ENCODE measurements at places on chromosomes 12 and 14.
A peak's percentile ranks its signal among the peaks of the same experiment; 100 is the strongest.

DNA sequence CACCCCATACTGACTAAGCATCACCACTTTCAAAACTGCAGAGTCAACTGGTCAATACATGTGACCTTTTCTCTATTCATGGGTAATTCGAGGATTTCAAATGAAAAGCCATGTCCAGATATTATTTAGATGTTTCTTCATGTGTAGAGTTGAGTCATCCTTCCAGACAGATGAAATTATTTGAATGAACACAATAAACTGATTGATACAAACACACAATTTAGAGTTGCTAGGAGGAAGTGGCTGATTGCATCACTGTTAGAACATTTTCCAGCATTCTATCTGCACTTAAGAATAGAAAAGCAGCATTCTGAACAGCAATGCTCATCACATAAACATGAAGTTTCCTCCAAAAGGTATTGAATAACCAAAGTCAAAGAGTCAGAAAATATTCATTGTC, 273.5 kb upstream of the SOX5 start:
- DNase-seq, result no peak

DNA sequence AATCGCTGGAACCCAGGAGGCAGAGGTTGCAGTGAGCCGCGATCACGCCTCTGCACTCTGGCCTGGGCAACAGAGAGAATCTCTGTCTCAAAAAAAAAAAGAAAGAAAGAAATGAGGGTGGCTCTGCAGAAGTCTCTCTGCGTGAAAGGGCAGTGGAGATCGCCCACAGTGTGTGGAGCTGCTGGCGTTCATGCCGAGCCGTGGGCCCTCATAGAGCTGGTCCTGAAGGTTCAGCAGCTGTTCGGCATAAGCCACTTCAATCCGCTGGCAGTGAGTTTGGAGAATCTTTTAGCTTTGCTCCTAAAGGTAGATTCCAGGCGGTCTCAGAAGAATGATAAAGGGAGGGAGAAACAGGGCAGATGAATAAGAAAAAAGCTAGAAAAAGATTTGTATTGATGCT, 36.7 kb upstream of the ATP2A2 start:
- no peak for DNase-seq

DNA sequence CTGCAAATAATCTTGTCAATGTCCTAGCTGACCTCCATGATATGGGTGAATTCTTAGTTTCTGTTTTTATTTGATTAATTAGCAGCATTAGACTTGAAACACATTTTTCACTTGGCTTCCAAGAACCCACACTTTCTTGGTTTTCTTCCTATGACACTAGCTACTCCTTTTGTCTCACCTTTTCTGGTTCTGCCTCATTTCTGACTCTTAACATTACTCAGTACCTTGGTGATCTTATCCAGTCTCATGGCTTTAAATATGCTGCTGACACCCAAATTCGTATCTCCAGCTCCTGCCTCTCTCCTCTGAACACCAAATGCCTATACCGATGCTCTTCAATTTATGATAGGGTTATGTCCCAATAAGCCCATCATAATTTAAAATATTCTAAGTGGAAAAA, 32.0 kb upstream of the SSTR1 start:
- DNase-seq, result no peak

GRCh38 chr14:29821242-29821641, 106.4 kb downstream of the PRKD1 start:
- DNase-seq, result no peak

GRCh38 chr12:131547555-131547954, 163.3 kb upstream of the SFSWAP start:
- no peak for DNase-seq

GRCh38 chr14:82387699-82388098, 854.0 kb upstream of the SEL1L start:
- DNase-seq, result no peak

DNA sequence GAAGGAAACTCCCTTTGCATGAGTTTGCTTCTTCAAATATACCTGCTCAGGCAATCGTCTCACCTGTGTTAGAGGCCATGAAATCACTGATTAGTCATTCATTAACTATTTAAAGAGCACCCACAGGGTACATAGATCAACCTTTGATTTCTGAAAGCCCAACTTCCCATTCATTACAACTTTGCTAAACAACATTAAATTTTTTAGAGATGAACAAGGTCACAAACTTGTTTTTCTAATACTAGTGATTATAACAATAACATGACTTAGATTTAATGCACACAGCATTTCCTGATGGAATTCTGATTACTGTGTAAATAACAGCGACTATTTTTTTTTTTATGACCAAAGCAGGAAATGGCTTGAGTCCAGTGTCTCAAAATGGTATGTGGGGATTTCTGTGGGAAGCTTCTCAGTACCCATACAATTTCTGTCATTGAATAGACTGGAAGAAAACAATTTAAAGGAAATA, 5.4 kb upstream of the ERO1A start:
- no peak for DNase-seq

DNA sequence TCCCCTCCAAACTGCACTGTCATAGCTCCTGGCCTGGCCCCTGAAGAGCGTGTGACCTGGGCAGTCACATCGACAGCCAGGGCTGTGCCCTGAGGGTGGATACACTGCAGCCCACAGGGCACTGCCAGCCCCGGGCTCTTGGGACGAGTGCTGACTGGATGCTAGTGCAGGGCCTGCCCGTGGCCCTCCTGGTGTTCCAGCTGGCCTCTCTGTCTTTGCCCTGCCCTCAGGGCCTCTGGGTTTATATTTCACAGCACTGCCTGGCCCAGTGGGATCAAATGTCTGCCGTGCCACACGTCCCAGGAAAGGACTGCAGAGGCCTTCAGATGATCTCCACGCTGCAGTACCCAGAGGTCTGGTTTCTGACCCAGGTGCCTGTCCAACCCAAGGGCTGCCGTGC, 10.1 kb upstream of the CCDC197 start:
- no peak for DNase-seq

DNA sequence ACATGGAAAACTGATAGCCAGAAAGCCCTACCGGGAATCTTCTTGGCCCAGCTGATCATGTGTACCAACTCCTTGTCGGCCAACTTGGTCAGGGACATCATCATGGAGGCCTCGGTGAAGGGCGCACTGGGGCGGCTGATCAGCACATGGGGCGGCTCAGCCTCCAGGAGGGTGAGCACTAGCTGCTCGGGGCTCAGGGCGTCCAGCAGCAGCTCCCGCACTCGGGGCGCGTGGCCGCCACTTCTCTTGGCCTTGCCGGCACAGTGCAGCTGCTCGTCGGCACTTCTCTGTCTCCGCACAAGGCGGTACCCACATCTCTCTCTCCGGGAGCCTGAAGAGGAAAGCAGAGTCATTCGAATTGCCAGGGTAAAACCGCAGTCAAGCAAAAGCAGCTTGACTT, 33.8 kb downstream of the ESR2 start:
- no peak for DNase-seq

DNA sequence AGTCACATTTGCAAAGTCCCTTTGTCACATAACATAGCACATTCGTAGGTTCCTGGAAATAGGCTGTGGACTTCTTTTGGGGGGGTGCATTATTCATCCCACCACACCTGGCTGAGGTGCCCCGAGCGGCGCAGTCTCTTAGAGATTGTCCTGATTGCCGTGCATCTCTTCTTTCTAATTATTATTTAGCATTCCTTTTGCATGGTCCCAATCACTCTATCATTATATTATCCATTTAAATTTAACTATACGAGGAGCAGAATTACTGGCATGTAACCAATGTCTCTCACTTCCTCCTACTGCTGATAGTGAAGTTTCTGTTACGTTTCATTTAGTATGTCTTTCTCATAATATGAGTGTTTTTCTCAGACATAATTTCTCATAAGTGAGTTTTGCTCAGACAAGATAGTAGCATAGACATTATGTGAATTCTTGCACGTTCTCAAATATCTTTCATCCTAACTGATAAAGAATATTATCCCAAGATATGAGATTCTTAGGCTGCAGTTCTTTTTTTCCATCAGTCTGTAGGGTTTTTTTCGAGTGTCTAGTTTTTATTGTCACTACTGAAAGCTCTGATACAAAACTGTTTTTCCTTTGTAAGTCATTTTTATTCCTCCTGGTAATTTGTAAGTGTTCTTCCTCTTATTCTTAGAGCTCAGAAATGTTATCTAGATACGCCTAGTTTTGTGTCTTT, 444.3 kb downstream of the NELL2 start:
- no peak for DNase-seq

DNA sequence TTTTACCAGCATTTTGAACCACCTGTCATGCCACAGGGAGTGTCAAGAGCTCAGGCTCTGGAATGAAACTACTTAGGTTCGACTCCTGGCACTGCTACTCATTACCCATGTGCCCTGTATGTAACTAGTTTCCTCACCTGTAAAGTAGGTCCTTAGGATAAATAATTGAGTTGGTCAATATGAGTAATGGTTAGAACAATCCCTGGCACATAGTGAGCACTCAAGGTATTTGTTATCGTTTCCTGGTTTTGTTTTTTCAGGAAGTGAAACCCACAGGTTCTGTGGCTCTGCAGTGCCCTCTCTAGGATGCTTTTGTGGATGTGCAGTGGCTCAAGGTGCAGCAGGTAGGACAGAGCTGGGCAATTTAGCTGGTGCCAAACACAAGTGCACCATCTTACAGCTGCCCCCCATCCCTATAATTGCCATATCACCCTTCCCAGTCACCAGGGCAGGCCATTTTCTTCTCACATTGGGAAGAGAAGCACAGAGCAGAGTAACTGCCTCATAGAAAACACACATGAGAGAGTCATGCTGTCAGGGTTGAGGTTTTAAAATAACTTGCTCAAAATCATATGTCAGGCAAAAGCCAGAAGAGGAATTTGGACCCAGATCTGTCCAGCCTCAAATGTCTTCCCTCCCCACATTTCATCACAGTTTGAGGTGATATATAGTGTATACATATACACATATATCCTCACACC, 297.5 kb downstream of the RPAP3 start:
- DNase-seq, result no peak

DNA sequence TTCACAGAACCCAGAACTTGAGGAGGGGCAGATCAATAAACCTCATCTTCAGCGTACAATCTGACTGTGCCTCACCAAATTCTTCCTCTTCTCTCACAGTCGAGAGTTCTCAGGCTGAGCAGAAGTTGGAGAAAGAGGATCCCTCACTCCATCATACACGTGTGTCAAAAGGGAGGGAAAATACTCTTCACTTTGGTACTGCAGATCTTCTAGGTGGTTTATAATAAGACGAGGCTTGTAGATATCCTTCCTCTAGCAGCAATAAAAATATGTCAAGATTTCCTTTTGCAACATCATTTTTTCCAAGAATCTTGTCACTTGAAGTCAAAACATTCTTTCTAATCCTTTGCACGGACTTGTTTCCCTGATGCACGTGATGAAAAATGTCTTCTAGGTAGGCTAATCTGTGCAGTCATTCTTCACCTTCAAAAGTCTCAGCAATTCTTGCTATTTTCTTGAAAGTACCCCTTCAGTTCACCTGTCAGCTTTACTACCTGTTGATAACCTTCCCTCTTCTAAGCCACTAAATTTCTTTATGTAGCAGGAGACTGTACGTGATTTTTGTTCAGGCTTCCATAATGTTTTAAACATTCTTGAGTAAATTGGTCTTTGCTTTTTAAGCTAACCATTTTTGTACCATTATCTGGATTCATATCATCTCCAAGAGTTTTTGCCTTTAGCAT, 214.1 kb downstream of the NUAK1 start:
- DNase-seq, result no peak

DNA sequence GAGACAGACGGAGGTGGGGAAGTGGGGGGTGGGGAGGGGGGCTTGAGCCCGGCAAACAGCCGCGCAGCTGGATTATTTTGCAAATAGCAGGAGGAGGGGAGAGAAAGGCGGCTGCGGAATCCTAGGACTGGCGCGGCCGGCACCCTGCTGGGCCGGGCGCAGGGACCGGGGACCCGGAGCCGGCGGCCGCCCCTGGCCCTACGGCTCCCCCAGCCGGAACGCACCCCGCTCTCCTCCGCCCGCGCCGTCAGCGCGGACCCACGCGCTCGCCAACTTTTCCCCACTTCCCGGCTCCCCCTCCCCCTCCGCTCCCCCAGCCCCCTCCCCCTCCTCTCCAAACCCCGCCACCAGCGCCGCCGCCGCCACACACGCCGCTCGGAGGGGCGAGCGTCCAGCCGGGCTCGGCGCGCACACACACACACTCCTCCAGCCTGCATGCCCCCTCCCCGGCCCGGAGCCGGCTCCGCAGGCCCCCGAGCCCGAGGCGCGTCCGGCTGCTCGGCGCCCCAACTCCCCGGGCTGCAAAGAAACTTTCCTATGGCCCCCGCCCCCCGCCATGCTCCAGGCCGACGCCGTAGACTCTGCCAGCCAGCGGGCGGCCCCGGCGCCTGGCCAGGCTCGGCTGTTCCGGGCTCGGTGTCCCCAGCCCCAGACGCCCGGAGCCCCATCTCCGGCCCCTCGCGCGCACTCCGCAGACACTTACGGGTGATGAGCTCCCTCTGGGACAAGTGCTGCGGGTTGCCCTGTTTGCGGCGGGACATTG, 1.4 kb downstream of the BCL11B start:
- DNase-seq, result no peak

DNA sequence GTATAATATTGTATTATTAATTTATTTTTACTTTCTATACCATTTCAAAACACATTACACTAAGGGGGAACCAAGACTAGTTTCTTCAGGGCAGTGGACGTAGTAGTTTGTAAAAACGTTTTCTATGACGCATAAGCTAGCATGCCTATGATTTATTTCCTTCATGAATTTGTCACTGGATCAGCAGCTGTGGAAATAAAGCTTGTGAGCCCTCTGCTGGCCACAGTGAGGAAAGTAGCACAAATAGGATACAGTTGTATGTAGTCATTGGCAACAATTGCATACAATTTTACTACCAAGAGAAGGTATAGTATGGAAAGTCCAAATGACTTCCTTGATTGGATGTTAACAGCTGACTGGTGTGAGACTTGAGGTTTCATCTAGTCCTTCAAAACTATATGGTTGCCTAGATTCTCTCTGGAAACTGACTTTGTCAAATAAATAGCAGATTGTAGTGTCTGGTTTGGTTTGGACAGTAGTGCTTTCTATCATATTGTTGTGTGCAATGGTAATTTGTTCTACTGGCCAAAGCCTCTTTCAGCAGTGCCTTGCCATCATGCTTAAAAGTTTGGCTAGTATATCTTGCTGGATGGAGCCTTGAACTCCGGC, 24.3 kb upstream of the PLEKHD1 start:
- DNase-seq, result peak; percentile 48

- DNase-seq, result no peak
These were observed 3.2 kb upstream of the ZNF839 start for GRCh38 chr14:102316338-102316742.

DNA sequence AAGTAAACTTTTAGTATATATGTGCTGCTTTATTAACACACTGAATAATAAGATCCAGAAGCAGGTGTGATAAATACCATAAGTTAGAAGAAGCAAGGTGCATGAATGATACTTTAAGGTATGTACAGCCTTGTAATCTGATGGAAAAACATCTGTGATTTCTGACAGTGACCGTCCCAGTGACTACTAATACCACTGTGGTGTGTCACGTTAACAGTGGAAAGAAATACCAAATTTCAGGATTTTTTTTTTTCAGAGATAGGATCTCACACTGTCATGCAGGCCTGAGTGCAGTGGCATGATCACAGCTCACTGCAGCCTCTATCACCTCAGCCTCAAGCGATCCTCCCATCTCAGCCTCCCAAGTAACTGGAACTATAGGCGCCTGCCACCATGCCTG, 21.5 kb downstream of the SDS start:
- DNase-seq, result no peak

- DNase-seq, result no peak
These were observed 81.7 kb downstream of the RIN3 start for GRCh38 chr14:92595267-92595666.

- DNase-seq, result no peak
These were observed 27.9 kb downstream of the IRF2BPL start for GRCh38 chr14:77000340-77001270.

Data from right renal pelvis (tissue), 4 donors.